ENCODE measurements at places on chromosomes 12 and 14.

- no peak for DNase-seq
Measured at GRCh38 chr12:49990273-49990672, 17.5 kb downstream of the AQP6 start.

DNA sequence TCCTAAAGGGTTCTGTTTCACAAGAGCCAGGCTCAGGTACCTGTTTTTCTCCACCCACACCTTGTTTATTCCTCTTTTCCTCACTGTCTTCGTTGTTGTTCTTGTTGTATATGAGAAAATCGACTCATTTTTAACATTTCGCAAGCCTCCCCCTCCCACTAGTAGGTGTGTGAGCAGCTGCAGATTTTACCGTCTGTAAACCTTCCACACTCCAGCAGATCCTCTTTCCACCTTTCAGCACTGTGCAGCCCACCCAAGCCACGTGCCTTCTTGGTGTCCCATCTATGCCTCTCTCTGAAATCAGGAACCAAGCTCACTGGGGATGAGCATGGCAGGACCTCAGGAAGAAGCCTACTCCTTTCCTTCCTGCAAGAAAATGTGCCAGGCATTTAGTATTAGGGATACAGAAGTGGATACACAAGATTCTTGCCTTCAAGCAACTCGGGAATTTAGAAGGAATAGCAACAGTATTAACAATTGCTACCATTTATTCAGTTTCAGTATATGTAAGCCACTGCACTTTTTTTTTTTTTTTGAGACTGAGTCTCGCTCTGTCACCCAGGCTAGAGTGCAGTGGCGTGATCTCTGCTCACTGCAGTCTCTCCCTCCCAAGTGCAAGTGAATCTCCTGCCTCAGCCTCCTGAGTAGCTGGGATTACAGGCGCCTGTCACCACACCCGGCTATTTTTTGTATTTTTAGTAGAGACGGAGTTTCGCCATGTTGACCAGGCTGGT is 113.6 kb downstream of the CHST11 start:
- no peak for DNase-seq

DNA sequence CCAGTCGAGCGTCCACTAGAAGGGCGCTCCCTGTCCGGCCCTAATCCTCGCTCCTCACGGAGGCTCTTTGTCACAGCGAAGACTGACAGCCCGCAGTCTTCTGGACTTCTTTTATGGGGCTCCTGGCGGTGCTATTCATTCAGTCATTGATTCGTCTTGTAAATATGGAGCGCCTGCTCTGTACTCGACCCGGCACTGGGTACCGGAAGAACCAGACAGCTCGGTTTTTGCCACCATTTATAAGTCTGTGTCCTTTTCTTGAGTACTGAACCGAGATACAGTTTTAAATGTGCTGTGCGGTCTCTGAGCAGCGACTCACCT is 570 bp downstream of the DMAC2L start:
- DNase-seq, result no peak

DNA sequence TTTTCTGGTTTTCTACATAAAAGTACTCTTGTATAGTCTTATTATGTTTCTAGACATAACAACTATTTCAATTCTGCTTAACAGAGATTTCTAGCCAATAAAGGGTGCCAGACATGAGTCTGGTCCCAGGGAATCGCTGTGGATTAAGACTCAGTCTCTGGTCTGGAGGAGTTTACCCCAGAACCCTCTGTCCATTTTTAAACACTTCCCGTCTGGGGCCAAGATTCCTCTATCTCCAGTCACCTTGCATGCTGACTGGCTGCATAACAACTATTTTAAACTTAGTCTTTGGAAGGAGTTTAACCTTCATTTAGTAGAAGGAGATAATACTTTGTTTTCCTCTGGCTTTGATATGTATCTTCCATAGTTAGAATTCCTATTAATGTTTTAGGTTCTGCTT is 163.1 kb upstream of the IFNG-AS1 start:
- DNase-seq, result no peak

DNA sequence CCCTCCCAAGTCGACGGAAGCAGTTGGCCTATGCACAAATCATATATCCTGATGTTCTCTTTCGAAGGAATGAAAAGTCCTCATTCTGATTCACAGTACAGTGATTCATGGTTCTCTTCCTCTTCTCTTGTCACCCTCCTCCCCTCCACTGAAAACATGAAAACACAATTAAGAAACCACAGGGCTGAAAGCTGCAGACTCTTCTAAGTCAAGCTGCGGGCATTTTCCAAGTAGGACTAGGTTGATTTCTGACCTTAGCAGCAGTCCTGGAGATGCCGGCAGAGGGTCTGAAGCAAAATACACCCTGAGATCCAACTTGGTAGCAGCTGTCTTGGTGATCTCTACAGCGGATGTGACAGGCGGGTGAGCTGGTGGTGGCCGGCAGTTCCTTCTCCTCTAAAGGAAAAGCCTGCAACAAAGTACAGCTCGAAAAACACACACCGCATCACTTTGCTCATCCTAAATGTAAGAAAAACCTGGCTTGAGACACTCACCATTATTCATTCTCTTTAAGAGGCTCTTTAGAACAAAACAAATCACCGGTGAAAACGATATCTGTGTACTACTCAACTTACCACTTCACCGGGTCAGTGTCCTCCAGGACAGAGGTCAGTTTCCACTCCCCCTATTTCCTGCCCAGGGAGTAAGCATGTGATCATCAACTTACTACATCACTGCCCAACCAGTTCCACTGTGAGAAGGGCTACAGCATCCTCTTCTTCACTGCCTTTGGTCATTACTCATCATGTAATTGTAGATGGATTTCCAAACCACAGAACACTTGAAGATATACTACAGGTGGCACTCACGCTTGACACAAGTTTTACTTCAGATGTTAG is 6.0 kb downstream of the TMCC3 start:
- DNase-seq, result peak; percentile 85

GRCh38 chr12:70415987-70416386 is 49.9 kb downstream of the KCNMB4 start:
- no peak for DNase-seq

DNA sequence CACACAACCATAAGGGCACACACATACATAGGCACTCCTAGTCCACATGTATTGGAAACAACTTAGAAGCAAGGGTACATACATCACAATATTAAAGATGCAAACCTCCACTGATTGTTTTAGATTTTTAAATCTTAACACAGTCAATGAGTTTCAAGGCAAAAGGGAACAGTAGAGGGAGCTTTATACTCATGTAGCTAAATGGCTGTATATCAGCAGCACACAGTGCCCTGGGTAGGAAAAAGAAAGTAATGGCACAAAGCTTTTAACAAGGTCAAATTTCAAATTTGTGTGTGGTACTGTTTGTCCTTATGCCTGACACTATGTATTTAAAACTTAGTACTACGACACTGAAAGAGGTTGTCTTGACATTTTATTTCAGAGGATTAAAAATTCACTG is 262.0 kb downstream of the MED13L start:
- no peak for DNase-seq

DNA sequence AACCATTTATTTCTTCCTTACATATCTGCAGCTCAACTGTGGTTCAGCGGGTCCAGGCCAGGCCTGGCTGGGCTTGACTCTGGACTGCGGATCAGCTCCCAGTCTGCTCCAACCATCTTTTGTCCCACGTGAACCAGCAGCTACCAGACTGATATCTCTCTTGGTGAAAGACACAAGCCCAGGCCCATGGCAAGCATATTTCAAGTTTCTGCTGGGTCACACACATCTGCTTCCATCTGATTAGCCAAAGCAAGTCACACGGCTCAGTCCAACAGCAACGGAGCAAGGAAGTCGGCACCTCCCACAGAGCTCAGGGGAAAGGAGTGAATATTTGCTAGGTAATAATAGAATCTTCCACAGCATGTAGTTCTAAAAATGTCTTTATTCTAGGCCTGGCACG is 24.7 kb upstream of the MARK3 start:
- no peak for DNase-seq

DNA sequence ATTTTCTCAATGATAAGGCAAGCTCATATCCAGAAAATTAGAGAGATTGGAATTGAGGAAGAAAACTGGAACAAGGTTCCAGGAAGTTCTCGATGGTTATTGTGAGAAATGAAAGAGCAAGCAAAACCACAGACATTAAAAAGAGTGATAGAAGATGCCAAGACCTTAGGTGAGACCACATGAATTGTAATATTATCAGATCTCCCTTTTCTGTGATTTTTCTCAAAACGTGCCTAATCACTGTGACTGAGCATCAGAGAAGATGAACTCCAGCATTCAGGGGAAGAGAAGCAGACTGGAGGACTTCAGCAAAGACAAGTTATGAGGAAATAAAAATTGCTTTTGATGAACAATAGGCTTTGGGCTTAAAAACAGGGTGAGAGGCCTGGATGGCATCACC is 278.8 kb downstream of the SOX5 start:
- no peak for DNase-seq

Measured in spleen (tissue), 13 donors.